Fibroblast of gingiva (primary cell): ENCODE measurements at places on chromosomes 7 and 10.

GRCh38 chr7:79529214-79529880, 75.9 kb upstream of the MAGI2 start:
- DNase-seq, result no peak

DNA sequence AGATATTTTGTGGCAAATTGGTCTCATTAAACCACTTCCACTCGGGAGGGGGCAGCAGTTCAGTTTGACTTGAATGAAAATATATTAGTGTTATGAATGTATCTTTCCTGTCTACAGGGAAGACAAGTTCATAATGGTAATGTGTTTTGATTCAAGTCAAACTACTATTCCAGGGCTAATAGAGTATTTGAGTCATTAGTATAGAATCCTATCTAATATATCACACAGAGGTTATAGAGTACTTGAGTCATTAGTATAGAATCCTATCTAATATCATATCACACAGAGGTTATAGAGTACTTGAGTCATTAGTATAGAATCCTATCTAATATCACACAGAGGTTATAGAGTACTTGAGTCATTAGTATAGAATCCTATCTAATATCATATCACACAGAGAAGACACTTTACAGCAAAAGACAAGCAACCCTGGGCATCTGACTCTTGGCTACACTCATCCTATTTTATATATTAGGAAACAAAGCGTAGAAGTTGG, 199.7 kb upstream of the MAGI2 start:
- DNase-seq, result no peak

- DNase-seq, result peak; percentile 45
These were observed 39.0 kb upstream of the EMX2 start for GRCh38 chr10:117503244-117504205.

- no peak for DNase-seq
These were observed 7.8 kb downstream of the CD36 start for GRCh38 chr7:80646083-80646865.

- DNase-seq, result no peak
These were observed 5.7 kb downstream of the LRRC20 start for GRCh38 chr10:70376436-70377378.

- DNase-seq, result no peak
These were observed 153.2 kb downstream of the KLF6 start for GRCh38 chr10:3631701-3632330.

DNA sequence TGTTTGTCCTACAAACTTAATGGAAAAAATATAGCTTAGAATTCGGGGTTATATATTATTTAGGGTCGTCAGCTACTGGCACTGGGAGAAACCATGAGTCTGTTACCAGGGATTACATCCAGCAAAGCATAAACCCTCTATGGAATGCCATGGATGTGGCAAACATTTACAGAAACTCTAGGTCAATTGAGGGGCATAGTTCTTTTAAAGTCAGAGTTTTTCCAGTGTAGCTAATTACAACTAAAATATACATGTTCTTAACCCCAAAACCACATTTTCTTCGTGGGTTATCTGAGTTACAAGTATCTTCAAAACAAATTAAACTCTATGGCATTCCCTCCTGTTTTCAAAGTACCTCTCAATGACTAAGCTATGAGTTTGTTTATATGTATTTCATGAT, 99.3 kb upstream of the THSD7A start:
- peak; percentile 1 for DNase-seq

- DNase-seq, result no peak
These were observed 753.2 kb downstream of the DNAJB9 start for GRCh38 chr7:109322833-109323232.

DNA sequence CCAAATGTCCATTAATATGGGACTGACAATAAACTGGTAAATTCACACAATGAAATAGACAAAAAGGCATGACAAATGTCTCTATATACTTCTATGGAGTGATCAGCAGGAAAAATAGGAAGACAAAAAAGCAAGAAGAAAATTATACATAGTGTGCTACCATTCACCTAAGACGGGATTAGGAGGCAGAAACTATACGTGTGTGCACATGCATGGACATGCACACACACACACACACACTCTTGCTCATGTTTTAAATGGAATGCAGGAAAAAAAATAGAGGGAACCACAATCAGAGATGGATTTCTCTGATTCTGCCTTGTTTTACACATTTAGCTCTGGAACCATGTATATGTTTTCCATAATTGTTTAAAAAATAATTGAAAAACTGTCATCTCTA, 119.0 kb downstream of the ZFAND4 start:
- DNase-seq, result no peak

DNA sequence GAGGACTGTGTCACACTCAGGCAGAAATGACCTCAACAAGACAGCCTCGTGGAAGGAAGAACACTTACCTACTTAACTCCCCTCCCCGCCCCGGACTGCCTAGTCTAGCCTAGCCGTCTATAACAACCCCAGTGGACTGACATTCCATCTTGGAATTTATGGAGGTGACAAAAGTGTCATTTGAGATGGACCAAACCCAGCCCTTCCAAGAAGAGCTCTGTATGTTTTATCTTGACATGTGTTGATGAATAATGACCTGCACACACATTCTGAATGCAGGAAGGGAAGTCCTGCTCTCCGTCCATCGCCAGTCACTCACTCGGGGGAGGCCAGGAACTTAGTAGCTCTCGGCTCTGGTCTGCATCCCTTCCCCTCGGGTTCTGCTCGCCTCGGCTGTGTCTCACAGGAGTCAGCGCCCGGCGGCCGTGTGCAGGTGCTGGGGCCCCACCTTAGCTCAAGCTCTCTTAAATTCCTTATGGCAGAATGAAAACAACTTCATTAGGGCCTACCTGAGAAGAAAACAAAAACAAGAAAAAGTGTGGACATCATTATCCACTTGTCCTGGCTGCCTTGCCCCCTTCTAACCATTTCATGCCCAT, 140.9 kb upstream of the NPS start:
- DNase-seq, result no peak

- DNase-seq, result no peak
These were observed 166.9 kb downstream of the UBE2H start for GRCh38 chr7:129785685-129786514.

GRCh38 chr7:49644396-49645166, 128.9 kb upstream of the VWC2 start:
- no peak for DNase-seq

- DNase-seq, result peak; percentile 52
These were observed 19.4 kb downstream of the ZMIZ2 start for GRCh38 chr7:44767912-44768627.
